AG10803 (cell line): ENCODE measurements at places on chromosomes 2 and 18.

DNA sequence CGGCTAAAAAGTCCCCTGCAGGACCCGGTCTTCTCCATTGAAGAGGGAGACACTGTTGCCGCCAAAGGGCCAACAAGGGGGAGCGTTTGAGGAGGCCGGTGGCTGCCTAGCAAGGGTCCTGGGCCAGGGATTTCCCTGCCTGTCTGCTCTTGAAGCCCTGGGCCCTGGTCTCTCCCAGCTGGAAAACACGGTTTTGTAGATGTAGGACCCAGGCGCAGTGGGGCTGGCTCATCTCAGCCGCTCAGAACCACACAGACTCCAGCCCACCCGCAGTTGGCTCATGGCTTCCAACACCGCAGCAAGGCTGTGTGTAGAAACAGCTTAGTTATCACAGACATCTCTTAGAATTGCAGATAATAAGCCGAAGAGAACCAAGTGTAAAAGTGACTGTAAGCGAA lies 57.1 kb upstream of the TWIST2 start:
- DNase-seq, result peak; percentile 58

- DNase-seq, result no peak
Measured at GRCh38 chr18:75752740-75753263, 325.3 kb upstream of the SMIM21 start.

DNA sequence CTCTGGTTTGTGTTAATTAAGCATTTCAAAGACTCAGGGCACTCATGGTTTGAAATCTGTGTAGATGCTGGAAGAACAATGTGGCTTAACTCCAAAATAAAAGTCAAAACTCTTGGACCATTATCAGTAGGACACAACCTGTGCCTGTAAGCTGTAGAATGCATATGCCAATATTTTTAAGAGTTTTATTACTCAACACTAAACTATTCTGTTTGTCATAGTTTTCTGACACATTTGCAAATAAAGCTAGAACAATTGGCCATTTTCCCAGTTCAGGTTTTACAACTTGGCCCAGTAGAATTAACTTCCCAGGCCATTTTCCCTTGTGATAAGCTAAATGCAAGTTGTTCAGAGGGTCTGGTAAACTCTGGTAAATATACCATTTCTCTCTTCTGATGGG lies 713.1 kb downstream of the CBLN2 start:
- DNase-seq, result no peak

GRCh38 chr2:187169864-187170263 lies 278.2 kb downstream of the CALCRL start:
- DNase-seq, result no peak

DNA sequence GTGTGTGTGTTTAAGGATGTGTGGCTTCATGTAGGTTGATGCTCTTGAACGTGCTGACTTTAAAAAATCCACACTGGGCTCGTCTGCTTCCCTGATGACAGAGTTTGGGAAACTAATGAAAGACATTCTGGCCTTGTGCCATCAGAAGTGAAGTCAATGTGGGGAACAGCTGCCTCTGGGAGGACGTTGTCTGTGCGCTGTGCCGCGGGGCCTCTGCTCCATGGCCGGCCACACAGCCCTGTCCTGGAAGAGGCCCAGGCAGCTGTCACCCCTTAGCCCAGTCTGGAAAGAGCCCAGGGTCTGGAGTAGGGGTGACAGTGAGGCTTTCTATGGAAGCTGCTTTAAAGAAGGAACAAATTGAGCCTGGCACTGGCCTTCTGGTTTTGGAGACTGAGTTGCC lies 155.8 kb downstream of the SH3RF3 start:
- DNase-seq, result peak; percentile 82

GRCh38 chr2:238727585-238728329 lies 120.1 kb upstream of the TWIST2 start:
- DNase-seq, result peak; percentile 99

DNA sequence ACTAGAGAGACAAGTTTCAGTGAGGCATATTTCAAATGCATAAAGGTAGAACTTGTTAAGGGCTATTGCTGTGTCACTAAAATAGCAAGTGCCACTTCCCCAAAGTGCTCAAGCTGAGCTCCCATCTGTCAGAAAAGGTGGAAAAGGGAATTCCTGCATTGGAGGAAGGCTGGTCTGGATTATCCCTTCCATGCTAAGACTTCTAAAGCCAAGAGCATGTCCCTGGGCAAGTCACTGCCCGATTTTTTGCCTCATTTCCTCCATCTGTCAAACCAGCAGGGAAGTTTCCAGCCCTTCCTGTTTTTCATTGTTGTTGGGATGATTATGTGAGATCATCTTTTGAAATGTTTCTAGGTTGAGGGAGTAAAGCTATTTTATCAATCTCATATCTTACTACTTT lies 175.5 kb downstream of the SETBP1 start:
- no peak for DNase-seq

GRCh38 chr2:162840598-162841246 lies 2.2 kb upstream of the KCNH7 start:
- DNase-seq, result peak; percentile 25

- DNase-seq, result peak; percentile 89
Measured at GRCh38 chr2:149004836-149005235, 33.7 kb upstream of the LYPD6B start.

GRCh38 chr2:44839771-44840502 lies 101.6 kb upstream of the SIX3 start:
- DNase-seq, result no peak

- no peak for DNase-seq
Measured at GRCh38 chr2:18319987-18320386, 240.5 kb downstream of the RDH14 start.

DNA sequence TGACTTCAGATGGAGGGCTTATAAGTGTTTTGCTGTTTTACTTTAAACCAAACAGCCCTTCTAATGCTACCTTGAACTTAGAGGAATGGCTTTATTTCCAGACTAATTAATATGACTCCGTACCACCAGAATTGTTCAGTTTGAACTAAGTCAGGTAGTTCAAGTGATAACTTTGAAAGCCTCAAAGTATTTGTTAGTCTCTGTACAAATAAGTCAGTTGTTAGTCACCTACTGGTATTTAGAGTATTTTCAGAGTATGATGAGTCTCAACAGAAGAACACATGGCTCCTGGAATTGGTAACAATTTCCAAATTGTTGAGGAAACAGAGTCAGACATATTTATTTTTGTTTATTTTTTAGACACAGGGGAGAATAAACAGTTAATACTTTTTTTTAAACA lies 381.8 kb upstream of the NRXN1 start:
- no peak for DNase-seq

DNA sequence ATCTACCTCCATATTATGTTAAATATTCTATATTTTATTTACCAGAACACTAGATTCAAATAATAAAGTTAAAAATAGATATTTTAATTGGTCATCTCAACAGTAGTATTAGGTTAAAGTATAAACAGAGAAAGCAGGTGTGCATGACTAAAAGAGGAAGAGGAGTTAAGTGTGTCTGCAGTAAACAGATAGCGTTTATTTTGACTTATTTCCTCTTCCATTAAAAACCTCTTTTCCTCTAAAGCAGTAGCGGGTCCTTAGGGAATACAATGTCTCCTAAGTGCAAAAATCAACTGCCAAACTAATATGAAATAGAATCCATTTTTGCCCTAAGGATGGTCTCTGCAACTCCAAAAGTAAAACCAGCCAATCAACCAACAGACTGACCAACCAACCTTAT lies 27.7 kb downstream of the EIF2AK3 start:
- no peak for DNase-seq

DNA sequence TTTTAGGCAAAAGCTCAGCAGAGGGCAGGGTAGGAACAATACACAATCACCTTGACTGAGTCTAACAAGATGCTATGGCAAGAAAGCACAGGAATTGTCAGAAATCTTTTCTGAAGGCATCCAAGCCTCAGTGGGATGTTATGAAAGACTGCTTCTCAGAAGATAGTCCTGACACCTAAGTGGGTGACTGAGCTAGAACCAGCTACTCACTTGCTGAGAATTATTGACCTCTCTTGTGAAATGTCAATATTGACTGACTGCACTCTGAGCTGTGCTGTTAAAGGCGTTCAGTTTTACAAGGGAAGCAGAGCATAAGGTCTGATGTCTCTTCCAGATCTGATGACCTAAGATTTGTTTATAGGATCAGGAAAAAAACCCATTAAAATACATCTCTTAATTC lies 46.1 kb downstream of the TACR1 start:
- no peak for DNase-seq

DNA sequence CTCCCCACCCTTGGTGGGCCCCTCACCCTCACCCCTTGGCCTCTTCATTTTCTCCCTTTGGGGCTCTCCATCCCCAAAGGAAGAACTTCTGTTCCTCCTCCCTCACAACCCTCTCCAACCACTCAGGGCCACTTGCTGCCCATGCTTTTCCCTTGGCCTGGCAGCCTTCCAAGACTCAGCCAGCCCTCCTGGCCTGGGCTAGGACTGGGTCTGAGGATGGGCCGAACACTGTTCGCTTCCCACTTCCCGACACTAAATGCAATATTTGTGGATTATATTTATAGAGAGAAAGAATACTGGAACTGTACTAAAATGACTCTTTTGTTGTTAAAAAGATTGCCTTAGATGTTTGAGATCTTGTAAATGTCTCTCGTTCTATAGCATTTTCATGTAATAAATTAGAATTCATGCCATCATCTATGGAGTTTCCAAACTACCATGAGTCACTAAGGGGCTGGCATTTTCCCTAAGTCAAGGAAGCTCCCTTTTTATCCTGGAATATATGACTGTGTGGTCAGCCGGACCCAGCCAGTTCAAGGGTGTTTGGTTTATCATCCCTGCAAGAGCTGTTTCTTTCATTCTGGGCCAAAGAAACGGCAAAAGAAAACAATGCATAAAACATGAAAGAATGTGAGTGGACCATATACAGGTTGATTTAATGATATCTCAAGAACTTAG lies 3.8 kb downstream of the CXCR2 start:
- no peak for DNase-seq

- DNase-seq, result peak; percentile 38
Measured at GRCh38 chr2:168565112-168565511, 109.0 kb downstream of the CERS6 start.

DNA sequence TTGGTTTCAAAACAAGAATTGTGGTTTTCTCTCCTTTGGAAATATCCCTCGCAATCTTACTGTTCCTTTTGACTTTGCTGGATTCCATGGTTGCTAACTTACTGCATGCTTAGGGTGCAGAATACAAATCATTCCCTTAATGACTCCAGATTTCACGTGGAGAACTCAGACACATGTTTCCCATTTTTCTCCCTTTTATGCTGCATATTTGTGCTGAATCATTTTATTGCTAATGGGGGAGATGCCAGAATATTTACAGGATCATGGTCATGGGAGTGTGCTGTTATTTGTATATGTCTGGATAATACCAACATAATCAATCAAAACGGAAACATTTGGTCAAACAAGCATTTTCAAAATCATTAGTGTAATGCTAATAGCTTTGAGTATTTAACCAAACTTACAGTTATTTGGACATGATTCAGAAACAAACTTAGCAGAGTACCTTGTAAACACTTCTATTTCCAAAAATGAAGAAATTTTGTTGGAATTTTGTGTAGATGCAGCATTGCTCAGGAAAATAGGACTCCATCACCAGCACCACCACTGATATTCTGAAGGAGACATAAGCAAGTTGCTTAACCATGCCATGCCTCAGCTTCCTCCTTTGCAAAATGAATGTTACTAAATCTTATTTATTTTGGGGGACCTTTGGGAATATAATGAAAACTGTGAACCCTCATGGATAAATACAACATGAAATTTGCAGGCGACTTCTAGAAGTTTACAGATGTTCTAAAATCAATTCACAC lies 122.5 kb upstream of the RND3 start:
- peak; percentile 99 for DNase-seq

- no peak for DNase-seq
Measured at GRCh38 chr2:240643093-240643810, 18.0 kb downstream of the GPR35 start.

- DNase-seq, result peak; percentile 67
Measured at GRCh38 chr2:215949991-215950404, 63.4 kb downstream of the MREG start.

DNA sequence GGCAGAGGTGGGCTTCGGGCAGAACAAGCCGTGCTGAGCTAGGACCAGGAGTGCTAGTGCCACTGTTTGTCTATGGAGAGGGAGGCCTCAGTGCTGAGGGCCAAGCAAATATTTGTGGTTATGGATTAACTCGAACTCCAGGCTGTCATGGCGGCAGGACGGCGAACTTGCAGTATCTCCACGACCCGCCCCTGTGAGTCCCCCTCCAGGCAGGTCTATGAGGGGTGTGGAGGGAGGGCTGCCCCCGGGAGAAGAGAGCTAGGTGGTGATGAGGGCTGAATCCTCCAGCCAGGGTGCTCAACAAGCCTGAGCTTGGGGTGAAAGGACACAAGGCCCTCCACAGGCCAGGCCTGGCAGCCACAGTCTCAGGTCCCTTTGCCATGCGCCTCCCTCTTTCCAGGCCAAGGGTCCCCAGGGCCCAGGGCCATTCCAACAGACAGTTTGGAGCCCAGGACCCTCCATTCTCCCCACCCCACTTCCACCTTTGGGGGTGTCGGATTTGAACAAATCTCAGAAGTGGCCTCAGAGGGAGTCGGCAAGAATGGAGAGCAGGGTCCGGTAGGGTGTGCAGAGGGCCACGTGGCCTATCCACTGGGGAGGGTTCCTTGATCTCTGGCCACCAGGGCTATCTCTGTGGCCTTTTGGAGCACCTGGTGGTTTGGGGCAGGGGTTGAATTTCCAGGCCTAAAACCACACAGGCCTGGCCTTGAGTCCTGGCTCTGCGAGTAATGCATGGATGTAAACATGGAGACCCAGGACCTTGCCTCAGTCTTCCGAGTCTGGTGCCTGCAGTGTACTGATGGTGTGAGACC lies at the start of gene PROC:
TSS of gene PROC (plus strand) at position 128 of the 812 bp plus-strand sequence. CDS start 1,516 bp downstream, outside the sequence.
- no peak for DNase-seq

DNA sequence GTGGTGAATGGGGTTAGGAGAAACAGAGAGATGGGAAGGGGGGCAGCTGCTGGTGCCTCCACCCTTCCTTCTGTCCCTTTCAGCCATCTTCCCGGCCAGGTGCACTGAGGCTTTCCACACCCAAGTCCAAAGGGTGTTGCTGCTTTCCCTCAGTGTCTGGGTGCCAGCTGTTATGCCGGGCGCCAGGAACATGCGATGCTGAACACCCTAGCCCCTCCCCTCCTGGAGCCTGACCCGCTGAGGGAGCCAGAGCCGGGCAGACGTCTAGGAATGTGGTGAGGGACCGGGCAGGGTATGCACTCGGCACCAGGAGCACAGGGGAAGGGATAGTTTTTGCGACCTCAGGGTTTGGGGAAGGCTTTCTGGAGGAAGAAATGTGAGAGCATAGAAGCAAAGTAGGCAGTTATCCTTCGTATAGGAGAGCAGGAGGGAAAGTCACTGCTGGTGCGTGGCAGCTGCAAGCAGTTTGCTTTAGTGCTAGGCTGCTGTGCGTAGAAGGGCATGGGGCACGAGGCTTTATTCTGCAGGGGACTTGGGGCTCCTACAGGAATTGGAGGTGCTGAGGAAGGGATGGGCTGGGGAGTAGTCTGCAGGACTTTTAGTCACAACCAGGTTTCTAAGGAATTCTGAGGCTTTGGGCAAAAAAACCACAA lies 147.7 kb downstream of the TSN start:
- peak; percentile 45 for DNase-seq

DNA sequence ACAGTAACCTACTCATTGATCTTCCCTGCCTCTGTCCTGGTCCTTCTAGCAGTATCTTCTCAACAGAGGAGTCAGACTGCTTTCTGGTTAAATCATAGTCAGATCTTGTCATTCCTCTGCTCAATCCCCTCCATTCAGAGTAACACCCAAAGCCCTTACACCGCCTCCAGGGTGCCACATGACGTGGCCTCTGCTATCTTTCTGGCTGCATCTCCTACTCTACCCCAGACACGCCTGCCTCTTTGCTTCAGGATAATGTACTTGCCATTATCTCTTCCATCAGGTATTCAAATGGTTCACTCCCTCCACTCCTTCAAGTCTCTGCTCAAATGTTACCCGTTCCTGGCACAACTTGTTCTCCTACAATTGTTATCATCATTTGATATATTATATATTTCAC lies 36.3 kb upstream of the ACVR2A start:
- no peak for DNase-seq
